T1000 (cell line): ENCODE measurements at places on chromosomes 3 and 15.
A peak's percentile ranks its signal among the peaks of the same experiment; 100 is the strongest.

DNA sequence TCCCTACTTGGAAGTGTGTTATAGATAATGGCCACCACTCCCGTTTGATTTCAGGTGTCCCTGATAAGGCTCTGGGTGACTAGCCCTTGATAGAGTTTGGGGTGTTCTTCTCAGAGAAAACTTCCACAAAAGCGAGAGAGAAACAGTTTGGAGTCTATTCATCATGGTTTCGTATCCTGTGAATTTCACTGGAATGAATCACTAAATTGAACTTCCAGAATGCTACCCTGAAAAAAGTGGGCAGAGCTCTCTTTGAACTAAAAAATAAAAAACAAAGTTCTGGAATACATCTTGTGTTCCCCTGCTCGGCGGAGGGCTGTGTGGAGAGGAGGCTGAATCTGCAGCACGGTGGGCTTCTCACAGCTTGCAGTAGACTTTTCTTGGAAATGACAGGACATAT lies 52.8 kb upstream of the FAM98B start:
- no peak for DNase-seq

- no peak for DNase-seq
Measured at GRCh38 chr3:30605706-30606300, 598 bp upstream of the TGFBR2 start.

GRCh38 chr3:167084545-167084944 lies 295.6 kb downstream of the ZBBX start:
- DNase-seq, result no peak

- no peak for DNase-seq
Measured at GRCh38 chr15:65979837-65980236, 110.5 kb downstream of the RAB11A start.

DNA sequence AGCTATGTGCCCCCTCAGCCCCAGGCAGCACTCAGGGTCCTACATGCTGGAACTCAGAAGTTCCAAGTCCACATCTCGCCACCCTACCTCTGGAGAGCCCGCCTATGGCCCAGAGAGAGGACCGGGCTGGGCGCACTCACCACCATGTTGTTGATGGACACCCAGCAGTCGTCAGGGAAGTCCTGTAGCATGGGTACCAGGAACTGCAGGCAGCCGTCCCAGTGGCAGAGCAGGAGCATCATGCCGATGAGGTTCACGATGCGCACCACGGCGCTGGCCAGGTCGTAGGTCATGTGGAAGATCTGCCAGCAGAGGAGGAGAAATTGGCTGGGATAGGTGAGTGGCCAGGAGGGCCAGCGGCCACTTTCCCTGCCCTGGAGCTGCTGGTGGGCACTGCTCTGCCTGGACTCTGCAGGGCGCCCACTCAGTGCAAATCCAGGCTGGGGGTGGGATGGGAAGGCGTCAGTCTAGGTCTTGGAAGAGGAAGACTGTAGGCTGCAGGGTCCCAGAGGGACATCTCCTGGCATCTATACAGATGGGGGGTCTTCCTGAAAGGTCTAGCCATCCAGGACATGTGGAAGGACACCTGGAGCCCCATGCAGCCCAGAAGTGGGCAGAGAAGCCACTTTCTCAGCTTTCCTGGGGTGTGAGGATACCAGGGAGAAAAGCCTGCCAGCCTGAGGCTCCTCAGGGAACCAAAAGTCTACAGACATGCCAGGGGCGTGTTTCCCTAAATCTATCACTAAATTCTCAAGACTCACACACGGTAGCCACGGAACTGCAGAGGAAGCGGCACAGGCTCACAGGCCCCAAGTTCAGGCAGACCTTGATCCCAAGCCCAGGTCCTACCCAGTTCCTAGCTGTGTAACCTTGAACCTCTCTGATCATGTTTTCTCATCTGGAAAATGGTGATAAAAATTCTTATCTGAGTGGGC lies 36.5 kb downstream of the HCN4 start:
- DNase-seq, result no peak

GRCh38 chr3:15256861-15257341 lies 50.9 kb downstream of the CAPN7 start:
- DNase-seq, result no peak

DNA sequence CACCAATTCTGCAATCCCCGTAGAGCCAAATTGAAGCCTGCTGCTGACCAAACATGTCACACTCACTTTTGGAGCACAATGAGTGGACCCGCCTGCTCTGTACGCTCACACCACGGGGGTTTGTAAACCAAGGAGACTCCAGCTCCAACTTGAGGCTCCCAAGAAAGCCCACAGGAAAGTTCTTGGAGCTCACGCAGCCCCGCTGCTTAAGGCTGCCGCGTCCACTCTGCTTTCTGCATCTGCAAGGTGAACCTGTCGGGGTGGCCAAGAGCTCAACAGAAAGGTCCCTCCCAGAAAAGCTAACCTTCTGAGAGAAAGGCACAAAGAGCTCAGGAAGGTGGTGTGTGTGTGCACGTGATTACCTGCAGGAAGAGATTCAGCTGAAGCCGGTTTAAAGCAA lies 94.9 kb downstream of the PCSK6 start:
- DNase-seq, result no peak

DNA sequence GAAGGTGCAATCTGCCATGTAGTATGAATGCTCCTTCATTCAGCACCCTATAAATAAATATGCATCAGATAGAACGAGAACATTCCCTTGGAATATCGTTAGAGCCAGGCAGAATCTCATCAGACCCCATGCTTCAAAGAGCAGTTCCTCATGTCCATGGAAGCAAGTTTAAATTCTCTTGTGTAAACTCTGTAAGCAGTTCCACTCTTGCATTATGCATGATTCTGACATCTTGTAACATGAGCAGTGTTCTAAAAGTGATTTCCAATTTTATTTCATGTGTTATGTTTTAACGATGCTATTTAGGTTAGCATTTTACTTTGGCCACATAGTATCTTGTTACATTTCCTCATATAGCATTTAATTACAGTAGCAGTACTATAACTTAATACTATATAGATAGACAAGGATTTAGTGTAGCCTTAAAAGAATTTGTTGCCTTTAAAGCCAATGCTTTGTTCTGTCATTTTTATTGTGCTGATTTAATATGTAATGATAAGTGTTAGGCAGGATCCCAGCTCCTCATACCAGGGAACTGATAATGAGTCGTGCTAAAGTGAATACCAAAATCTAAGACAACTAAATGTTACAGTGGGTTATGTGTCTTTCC lies 161.2 kb upstream of the NECTIN3 start:
- no peak for DNase-seq

DNA sequence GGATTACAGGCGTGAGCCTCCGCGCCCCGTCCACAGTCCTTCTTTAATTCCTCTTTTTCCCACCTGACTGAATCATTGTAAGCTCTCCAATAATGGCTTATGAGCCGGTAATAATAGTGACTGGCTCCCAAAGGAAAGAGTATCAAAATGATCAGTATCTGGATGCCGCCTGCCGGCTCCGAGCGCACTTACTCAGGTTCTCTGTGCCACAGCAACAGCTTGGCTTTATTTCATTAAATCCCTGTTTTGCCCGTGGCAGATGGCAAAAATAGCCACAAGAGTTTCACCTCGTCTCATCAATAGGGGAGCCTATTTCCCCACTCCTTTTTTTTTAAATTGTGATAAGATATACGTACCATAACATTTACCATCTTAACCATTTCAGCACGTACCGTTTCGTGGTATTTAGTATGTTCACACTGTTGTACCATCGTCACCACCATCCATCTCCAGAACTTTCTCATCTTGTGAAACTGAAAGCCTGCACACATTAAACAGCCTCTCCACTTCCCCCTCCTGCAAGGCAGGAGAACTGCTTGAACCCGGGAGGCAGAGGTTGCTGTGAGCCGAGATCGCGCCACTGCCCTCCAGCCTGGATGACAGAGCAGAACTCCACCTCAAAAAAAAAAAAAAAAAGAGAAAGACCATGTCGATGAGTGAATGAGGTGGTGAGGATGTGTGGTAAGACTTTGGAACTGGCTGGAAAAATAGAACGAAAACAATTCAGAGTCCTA lies 80.7 kb upstream of the DLG1 start:
- DNase-seq, result no peak

GRCh38 chr3:65531499-65531898 lies 507.2 kb downstream of the MAGI1 start:
- DNase-seq, result no peak

DNA sequence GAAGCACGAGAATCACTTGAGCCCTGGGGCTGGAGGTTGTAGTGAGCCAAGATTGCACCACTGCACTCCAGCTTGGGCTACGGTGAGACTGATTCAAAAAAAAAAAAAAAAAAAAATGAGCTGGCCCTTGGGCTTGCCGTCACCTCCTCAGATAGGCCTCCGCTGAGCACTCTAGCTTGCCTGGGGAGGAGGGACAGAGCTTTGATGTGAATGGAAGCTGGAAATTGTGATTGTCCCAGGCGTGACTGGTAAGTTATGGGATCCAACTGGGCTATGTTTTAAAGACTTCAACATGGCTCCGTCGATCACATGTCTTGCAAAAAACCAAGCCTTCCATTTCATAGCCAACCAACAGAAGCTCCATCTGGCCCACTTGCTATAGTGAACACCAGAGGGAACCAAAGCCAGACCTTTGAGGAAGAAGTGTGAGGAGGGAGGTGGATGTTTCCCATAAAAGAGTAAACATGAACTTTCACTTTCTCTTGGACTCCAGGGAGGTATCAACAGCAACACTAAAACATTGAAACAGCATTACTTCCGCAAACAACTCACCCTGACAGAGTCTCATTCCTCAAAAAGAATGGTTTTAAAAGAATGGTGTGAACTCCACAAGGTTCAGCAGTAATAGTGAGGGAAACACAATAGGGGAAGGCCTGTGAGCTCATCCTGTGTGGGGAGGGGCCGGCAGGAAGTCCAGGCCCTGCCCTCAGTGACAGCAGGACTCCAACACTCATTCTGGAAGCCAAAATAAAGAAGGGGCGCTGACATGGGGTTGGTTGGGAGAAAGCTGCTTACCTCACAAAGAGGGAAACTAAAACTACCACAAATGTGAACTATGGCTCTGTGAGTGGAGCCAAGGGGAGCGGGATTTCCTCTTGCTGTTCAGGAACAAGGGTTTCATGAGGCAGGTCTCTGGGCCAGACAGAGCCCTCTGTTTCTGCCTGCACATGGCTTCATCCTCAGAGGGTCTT lies 59.2 kb upstream of the IL12A start:
- DNase-seq, result no peak

DNA sequence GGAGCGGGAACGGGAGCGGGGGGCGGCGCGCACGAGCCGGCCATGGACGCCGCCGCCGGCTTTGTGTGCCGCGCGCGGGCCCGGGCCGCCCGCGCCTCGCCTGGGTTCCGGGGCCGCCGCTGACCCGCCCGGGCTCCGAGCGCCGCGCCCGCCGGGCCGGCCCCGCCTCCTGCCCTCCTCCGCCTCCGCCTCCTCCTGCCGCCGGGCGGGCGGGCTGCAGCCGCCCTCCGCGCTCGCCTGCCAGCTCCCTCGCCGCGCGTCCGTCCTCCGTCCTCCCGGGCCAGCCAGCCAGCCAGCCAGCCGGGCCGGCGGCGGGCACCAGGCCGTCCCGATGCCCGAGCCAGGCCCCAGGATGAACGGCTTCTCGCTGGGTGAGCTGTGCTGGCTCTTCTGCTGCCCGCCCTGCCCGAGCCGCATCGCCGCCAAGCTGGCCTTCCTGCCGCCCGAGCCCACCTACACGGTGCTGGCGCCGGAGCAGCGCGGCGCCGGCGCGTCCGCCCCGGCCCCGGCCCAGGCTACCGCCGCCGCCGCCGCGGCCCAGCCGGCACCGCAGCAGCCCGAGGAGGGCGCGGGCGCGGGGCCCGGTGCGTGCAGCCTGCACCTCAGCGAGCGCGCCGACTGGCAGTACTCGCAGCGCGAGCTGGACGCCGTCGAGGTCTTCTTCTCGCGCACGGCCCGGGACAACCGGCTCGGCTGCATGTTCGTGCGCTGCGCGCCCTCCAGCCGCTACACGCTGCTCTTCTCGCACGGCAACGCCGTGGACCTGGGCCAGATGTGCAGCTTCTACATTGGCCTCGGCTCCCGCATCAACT lies at the start of gene ABHD17C:
Gene ABHD17C, plus strand, starts transcription at position 212 of the 812 bp plus-strand sequence. Its CDS starts 120 bp downstream, at position 332.
- peak; percentile 17 for DNase-seq

- DNase-seq, result no peak
Measured at GRCh38 chr3:56590814-56591213, 33.8 kb downstream of the CCDC66 start.

GRCh38 chr15:94370936-94371285 lies 139.6 kb downstream of the MCTP2 start:
- DNase-seq, result no peak

DNA sequence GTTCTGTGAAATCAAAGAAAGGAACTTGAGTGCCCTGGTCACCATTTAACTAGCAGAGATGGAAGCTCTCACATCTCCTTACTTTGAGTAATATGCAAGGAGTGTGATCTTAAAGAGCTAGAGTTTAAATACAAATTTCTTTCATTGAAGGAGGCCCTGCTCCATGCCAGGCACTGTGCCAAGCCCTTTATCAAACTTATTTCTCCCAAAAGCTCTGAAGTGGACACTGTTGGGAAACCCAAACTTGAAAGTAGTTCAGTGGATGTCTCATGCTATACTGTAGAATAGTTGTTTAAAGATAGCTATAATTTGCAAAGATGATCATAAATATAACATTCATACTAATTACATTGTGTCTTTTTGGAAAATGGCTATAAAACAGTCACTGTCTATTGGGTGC lies 17.1 kb downstream of the GALNT15 start:
- no peak for DNase-seq

DNA sequence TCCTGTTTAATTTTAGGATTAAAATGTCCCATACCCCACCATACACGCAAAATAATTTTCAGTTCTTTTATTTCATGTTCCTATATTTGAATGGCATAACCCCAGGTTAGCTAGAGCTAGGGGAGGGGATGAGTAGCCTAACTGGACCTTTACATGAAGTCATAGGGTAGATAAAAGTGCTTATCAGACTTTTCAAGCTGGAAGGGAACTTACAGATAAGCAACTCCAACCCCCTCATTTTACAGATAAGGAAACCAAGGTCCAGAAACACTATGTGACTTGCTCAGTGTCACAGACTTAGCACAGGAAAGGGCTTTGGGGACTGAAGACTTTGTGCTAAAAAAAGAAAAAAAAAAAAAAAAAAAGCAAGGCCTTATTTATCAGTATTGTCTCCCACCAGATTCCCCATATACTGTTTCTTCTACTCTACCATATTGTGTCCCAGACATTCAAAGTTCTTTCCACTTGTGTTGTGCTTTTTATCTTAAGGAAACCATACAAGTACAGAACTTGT lies 10.6 kb upstream of the TNIK start:
- DNase-seq, result no peak

- DNase-seq, result no peak
Measured at GRCh38 chr3:50594253-50594785, 17.3 kb downstream of the CISH start.

DNA sequence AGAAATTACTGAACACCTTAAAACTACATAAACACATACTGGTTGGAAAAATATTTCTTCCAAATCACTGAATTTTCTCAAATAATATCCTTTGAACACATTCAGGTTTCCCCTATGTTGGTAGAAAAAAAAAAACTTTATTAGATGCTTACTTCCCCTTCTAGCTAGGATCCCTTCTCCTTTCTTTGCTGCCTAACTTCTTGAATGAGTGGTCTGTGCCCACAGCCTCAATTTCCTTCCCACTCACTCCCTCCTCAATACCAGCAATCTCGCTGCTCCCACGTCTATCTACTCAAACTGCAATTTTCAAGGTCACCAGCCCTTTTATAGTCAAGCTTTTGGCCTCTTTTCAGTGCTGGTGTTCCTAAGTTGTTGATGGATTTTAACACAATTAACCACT lies 8.3 kb downstream of the CD200R1 start:
- no peak for DNase-seq
